ENCODE measurements at places on chromosomes 12 and 14.

DNA sequence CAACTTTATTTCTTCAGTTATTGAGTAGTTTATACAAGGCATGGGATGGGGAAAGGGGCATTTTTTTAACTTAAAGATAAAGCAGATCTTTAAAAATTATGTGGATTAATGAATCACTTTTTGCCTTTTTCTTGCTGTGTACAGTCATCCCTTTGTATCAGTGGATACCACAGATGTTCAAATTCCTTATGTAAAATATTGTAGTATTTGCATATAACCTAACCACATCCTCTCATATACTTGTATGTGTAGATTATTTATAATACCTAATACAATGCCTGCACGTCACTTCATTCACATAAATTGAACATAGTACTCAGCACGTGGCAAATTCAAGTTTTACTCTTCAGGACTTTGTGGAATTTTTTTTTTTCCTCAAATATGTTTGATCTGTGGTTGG, 66.5 kb upstream of the MON2 start:
- no peak for DNase-seq

DNA sequence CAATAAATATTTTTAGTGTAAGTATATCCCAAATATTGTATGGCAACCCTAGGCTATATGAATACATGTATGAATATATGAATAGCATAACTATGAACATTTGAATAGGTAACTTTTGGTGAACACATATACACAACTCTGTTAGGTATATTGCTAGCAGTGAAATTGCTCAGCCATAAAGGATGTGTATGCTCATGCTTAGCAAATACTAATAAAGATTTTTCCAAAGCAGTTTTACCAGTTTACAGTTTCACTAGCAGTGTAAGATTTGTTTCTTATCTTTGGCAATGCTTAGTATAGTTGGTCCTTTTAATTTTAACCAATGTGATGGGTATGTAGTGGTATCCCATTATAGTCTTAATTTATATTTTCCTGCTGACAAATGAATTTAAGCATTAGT, 5.3 kb upstream of the DAAM1 start:
- DNase-seq: no peak

DNA sequence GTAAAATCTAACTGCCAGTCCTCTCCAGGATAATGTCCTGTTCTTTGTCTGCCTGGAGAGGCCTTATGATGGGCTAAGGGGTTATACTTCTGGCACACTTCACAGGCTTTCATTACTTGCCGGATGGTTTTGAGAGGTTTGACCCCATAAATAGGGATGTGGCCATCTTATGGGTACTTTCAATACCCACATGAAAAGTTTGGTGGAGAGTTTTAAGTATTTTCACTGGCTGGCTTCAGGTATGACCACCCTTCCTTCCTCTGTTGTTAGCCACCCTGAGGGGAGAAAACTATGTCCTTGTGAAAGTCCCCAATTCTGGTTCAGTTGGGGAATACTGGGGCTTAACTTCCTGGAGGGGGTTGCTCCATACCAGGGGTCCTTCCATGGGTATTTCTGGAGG, 54.8 kb downstream of the ASCL4 start:
- DNase-seq: no peak

DNA sequence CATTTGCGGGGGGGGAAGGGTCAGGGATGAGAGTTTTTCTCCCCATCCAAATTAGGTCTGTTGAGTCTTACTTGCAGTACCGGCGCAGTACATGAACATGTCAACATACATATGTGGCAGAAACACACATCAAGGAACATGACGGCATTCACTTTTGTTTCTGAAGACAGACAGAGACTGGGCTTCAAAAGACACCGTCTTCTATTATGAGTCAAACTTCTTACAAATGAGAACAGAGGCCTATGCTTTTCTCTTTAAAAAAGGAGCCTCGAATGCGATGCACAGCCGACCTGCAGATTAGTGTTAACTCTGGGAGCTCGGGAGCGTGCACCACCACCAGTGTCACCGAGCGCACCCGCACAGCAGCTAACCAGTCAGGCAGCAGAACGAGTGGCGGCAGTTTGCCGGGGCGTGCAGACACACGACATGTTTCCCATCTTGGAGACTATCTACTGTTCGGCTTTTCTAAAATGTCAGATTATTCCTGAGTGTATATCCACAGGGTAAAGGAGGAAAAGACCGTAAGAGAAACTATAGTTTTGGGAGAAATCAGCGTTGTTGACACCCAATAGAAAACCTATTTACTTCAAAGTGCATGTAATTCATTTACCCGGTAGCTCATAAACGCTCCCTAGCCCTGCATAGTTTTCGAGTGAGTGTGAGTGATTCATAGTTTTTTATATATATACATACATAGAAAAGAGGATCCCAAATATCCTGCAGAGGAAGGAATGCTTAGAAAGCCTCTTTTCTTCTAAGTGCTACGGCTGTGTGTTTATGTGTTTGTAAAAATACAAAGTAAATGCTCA, 33.0 kb downstream of the UBR7 start:
- DNase-seq: no peak

- no peak for DNase-seq
Observed at GRCh38 chr14:35565871-35566464, 32.0 kb downstream of the INSM2 start.

All from T-helper 22 cell (primary cell).